Activated naive CD8-positive, alpha-beta T cell treated with anti-CD3 and anti-CD28 coated beads, Interleukin-2, amount 50 U/mL, for 16 hours (primary cell): ENCODE measurements at places on chromosomes 11 and 22.

- no peak for DNase-seq
Observed at GRCh38 chr11:127458561-127458960, 458.0 kb upstream of the KIRREL3 start.

GRCh38 chr11:94049351-94049750 is 28.2 kb downstream of the HEPHL1 start:
- no peak for DNase-seq

- no peak for DNase-seq
Observed at GRCh38 chr11:128735935-128736605, 42.2 kb downstream of the FLI1 start.

- no peak for DNase-seq
Observed at GRCh38 chr22:33835265-33835664, 85.0 kb downstream of the LARGE1 start.

- DNase-seq, result no peak
Observed at GRCh38 chr22:49685116-49685515, 142.6 kb downstream of the BRD1 start.
